Immature natural killer cell (primary cell): ENCODE measurements at places on chromosomes 4 and X.

GRCh38 chr4:40722576-40723161, 27.1 kb upstream of the NSUN7 start:
- DNase-seq, result no peak

GRCh38 chr4:54879576-54879975, 221.8 kb downstream of the KIT start:
- no peak for DNase-seq

- DNase-seq, result no peak
Measured at GRCh38 chr4:60588556-60588955, 611.6 kb upstream of the ADGRL3 start.

- DNase-seq, result no peak
Measured at GRCh38 chr4:7469023-7469422, 34.3 kb upstream of the PSAPL1 start.

DNA sequence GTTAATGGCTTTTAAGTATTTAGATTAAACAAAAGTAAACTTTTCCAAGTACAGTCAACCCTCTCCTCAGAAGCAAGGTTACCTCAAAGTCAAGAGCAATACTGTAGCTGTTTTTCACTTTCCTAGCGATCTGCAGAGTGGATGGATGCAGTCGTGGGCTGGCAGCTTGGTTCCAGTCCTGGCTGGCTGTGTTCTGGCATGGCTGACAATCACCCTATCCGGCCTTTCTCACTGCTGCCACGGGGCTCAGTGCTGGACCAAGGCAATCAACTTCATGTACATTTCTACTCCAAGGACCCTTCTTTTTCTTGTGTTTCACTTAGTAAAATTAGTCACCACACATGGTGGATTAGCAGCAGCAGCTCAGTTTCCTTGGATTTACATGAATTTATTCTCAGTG, 208.3 kb downstream of the GABRB1 start:
- DNase-seq, result no peak

DNA sequence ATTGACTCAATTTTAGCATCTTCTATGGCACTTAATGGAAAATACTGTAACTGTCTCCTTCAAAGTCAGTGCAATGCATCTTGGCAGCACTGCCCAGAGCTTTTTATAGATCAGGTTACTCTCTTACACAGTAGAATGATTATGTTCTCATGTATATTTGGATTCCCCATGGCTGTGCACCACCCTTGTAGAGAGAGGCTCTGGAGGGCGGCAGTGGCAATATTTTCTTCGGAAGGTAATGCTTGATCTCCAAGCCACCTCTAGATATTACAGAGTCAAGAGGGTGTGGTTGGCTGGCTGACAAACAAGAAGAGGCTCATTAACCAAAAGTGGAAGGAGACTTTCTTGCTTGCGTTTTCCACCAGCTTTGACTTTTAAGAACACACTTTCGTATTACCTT, 72.8 kb upstream of the ARSJ start:
- no peak for DNase-seq

- no peak for DNase-seq
Measured at GRCh38 chrX:15398874-15399273, 14.7 kb upstream of the VEGFD start.

DNA sequence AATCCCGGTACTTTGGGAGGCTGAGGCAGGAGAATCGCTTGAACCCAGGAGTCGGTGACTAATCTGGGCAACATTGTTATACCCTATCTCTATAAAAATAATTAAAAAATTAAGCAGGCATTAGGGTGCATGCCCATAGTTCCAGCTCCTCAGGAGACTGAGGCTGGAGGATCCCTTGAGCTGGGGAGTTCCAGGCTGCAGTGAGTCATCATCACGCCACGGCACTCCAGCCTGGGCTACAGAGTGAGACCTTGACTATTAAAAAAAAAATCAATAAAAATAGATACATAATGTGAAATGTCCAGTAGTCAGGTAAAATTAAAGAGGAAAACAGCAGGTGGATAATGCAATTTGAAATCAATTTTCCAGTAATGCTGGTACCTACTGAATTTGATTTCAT, 14.6 kb downstream of the ADGRL3 start:
- no peak for DNase-seq

DNA sequence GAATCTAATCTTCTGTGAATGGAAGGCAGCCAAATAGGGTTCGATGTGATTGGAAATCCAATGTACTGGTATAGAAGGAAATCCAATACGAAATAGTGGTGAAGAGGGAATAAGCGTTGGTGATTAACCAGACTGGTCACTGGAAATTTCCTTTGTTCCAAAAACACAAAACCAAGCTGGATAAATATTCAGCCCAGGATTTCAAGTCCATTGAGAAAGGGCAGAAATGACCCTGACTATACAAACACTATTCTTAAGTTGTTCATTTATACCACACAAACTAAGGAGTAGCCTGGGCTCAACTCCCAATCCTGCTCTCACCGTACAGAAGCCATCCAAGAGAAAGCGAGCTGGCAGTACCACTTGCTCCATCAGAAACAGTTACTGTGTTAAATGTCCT, 32.2 kb downstream of the PCDH19 start:
- no peak for DNase-seq

DNA sequence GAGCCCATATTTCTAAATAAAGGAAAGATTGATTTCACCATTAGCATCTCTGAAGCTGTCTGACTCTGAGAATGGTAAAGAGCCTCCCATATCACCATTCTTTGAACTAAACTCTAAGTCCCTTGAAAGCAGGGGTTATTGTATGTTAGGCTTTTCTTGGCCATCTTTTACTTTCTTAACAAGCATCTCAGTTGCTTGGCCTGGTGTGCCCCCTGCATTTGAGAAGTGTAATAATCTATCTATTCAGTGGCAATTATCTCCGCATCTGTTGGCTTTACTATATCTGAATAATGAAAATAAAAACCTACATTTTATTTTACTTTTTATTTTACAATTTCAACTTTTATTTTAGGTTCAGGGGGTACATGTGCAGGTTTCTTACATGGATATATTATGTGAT, 128.3 kb upstream of the ARMCX2 start:
- no peak for DNase-seq

DNA sequence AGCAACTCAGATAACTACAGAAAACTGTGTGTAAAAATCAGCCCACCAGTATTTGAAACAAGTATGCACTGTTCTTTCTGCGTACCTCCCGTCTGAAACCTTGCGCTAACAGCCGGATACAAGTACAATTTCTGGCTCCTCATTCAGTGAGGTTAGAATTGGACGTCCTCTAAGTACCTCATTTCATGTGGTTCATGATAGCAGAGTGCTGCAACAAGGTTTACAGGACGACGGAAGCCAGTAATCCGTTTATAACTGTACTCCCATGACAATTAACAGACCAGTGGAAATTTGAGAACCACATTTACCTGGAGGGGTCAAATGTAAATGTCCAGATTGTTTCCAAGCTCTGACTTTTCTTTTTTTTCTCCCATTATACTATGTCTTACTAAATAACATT, 52.9 kb upstream of the TENM3 start:
- no peak for DNase-seq

GRCh38 chr4:142202404-142203332, 566.3 kb downstream of the IL15 start:
- DNase-seq, result no peak

GRCh38 chrX:1788300-1788911, 173.5 kb downstream of the ASMT start:
- no peak for DNase-seq

DNA sequence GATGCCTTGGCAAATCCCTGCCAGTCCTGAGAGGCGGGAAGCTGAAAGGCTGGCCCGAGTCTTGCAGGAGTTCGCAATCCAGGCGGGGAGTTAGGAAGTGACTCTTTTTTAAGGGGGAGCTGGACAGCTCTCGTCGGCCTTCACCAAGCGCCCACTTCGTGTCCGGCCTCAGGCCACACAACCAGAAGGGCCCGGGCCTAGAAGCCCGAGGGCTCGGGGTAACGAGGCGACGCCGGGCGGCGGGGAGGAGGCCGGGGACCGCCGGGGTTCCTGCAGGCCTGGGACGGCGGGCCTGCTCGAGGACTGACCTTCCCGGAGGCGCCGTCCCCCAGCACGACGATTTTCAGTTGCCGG, 395 bp downstream of the RAB28 start:
- no peak for DNase-seq

DNA sequence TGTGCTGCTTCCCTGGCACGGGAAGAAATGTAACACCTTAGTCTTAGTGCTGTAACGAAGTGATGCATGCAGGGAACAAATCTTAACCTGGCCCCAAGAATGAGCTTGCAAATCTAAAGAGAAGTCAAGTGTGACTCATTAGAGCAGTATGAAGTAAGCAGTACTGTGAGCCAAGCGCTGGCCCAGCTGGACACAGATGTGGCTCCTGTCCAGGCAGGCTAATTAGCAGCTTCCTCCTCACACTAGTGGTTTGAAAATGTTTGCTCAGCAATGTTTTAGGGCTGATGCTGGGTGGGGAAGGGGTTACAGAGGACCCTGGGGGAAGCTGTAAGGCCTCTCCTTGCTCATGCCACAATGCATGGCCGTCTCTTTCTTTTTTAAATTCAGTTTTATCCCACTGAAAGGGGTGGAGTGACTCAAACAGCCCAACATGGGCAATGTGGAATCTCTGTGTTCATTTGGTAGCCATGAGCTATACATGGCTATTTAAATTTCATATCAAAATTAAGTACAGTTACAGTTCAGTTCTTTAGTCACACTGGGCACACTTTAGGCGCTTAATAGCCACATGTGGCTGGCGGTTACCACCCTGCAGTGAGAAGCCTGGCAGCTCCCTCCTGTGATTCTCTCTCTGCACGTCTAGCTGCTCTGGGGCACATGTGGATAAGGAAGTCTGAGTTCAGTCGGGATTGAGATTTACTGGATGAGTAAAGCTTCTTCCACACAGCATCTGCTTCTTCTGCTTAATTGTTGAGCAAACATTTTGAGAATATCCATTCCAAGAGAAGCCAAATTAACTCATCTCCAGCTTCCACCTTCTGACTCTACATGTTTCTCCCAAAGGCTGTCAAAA, 48.8 kb downstream of the MAP7D2 start:
- DNase-seq, result no peak

DNA sequence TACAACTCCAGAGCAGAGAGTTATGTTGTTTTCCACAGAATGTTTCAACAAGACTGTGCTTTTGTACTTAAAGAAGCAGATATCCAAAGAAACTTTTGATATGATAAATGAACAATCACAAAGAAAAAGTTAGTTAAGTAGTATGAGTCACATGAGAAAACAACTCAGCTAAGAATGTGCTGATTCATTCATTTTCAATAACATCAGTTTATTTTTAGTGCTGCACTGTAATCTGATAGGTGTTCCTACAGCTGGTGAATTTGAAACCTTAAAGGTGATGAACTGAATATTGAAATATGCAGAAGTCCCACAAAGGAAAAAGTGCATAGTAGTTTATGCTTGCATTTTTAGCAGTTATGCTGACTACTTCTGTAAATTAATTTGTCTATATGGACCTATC, 180.3 kb upstream of the TENM3 start:
- DNase-seq, result no peak

DNA sequence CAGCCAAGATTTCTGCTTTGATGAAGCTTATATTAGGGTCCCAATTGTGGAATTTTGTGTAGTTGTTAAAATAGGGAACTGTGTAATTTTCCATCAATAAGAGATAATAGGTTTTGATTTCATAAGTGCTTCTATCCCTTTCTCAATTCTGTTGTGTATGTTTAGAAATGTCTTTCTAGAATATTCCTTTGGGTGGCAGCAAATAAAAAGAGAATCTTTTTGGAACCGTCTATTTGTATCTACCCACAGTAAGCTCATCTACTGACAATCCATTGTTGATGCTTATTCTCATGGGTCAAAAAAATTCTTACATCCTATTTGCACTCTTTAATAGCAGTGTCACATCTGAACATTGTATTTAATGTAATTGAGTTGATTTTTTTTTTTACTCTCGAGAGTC, 61.7 kb downstream of the TMA16 start:
- no peak for DNase-seq

DNA sequence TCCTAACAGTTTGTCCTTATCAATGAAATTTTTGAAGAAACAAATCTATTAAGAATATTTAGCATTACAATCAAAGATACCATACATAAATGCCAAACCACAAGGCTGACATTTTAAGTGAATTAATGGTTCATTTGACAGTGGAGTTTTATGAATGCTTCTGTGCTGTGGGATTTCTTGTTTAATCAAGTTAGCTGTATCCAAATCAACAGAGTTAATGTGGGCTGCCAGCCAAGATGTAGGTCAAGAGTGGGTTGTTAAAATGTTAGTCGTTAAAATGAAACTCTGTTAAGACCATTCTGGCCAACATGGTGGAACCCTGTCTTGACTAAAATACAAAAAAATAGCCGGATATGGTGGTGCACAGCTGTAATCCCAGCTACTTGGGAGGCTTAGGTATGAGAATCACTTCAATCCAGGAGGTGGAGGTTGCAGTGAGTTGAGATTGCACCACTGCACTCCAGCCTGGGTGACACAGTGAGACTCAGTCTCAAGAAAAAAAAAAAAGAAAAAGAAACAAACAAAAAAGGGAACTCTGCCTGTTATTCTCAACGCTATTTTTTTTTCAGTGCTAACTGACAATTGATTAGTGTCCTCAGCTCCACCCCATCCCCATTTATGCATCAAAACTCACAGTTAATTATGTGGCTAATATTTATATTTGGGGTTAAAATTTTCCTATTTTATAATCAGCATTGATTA, 20.2 kb downstream of the GPAT3 start:
- DNase-seq, result no peak

- no peak for DNase-seq
Measured at GRCh38 chr4:26731351-26732035, 129.1 kb upstream of the STIM2 start.

DNA sequence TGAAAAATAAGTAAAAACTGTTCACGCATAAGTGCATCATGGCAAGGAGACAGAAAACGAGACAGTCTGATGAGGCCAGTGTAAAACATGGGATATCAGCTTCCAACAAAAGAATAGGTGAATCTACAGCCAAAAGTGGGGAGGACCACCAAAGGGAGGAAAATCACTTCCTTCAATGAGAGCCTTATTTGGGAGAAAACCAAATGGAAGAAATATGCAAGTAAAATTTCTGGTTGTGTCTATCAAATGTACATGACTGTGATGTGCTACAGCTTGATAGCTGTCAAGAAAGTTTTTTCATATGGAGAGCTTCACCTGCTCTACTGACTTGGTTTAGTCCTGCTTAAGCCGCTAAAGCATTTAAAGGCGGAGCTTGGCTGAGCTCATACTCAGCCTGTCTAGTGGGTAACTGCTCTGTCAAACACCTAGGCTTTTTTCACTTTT, 66.2 kb downstream of the MAGEA1 start:
- DNase-seq, result no peak

- DNase-seq, result no peak
Measured at GRCh38 chr4:158315706-158316105, 105.4 kb downstream of the TMEM144 start.
